ENCODE measurements at places on chromosomes 3 and 15.

- DNase-seq: no peak
Observed at GRCh38 chr15:89406218-89406939, 71.8 kb upstream of the POLG start.

GRCh38 chr15:85777250-85778106, 17.2 kb downstream of the KLHL25 start:
- DNase-seq: no peak

DNA sequence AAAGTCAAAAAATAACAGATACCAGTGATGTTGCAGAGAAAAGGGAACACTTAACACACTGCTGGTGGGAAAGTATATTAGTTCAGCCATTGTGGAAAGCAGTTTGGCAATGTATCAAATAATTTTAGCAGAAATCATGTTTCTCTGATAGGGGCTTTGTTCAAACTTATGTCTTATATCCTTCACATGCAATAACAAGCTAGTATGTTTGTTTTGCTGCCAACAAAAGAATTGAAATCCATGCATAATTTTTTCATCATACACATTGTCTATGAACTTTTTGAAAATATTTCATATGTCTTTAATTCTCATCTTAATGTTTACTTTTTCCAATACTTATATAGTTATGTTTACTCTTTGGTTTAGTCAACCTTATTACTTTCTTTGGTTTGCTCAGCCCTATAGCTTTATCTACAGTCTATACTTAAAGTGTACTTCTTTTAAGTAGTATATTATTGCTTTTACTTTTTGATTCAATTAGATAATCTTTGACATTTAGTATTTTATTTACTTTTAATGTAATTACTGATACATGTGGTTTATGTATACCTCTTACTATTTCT, 639.6 kb upstream of the CBLB start:
- no peak for DNase-seq

GRCh38 chr15:45891766-45892165, 256.9 kb downstream of the SQOR start:
- no peak for DNase-seq

- DNase-seq: no peak
Observed at GRCh38 chr3:189690672-189691071, 59.5 kb downstream of the TP63 start.

- no peak for DNase-seq
Observed at GRCh38 chr3:15356176-15356575, 23.8 kb upstream of the SH3BP5 start.

GRCh38 chr3:72320955-72321303, 527.3 kb downstream of the SHQ1 start:
- DNase-seq: no peak

DNA sequence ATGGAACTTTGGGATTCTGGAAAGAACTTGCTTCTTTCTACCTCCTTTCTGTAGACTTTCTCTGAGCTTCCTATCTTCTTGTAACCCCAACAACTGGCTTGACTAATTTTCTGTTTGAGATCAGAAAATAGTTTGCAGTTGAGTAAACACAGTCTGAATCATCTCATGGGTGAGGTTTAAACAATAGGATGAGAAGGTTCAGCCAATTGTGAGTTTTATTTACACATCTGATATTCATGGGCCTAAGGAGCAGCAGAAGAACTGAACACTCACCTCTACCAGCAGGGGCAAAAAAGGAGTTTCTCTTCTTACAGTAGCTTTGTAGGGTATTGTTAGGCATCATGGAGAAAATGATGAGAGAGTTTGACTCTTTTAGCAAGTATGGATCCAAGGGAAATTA, 54.2 kb downstream of the DTWD1 start:
- no peak for DNase-seq

- DNase-seq: no peak
Observed at GRCh38 chr3:175161291-175161690, 302.2 kb downstream of the NAALADL2 start.

GRCh38 chr3:155766206-155766605, 21.3 kb upstream of the PLCH1 start:
- DNase-seq: no peak

- DNase-seq: no peak
Observed at GRCh38 chr3:44179246-44179645, 62.4 kb upstream of the TOPAZ1 start.

DNA sequence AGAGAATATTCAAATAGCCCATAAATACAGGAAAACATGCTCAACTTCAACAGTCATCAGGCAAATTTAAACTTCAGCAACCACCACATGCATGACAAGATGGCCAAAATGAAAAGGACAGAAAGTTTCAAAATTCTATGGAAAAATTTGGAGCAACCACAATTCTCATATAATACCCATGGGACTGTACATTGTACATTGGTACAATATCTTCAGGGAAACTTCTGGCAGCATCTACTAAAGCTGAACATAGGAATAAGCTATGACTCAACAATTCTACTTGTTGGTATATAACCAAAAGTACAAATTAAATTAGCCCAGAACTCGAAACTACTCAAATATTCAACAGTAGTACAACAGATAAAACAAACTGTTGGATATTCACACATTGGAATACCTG, 847.6 kb downstream of the TBL1XR1 start:
- DNase-seq: no peak
